Stimulated activated CD4-positive, alpha-beta T cell treated with anti-CD3 and anti-CD28 coated beads, Interleukin-1b, Interleukin-23, amount 100 ng/mL, for 1 hour (primary cell): ENCODE measurements at places on chromosomes 4 and X.

- DNase-seq: no peak
Measured at GRCh38 chr4:71232846-71233245, 106.0 kb upstream of the SLC4A4 start.

DNA sequence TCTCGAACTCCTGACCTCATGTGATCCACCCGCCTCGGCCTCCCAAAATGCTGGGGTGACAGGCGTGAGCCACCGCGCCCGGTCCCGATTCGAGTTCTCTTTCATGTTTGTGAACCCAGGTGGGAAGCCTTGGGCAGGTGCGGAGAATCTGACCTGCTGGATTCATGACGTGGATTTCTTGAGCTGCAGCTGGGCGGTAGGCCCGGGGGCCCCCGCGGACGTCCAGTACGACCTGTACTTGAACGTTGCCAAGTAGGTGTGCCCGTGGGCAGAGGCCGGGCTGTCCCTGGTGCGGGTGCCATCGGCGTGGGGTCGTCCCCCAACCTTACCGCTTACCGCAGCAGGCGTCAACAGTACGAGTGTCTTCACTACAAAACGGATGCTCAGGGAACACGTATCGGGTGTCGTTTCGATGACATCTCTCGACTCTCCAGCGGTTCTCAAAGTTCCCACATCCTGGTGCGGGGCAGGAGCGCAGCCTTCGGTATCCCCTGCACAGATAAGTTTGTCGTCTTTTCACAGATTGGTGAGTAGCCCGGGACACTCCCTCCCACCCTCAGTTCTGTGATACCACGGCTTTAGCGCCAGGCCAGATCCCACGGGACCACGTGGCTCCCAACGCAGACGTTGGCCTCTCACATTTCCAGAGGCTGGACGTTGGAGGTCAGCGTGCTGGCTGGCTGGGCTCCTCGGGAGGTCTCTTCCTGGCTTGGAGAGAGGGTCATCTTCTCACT is 15.6 kb downstream of the IL3RA start:
- DNase-seq: no peak

- DNase-seq: no peak
Measured at GRCh38 chr4:94621491-94622080, 136.2 kb upstream of the BMPR1B start.

DNA sequence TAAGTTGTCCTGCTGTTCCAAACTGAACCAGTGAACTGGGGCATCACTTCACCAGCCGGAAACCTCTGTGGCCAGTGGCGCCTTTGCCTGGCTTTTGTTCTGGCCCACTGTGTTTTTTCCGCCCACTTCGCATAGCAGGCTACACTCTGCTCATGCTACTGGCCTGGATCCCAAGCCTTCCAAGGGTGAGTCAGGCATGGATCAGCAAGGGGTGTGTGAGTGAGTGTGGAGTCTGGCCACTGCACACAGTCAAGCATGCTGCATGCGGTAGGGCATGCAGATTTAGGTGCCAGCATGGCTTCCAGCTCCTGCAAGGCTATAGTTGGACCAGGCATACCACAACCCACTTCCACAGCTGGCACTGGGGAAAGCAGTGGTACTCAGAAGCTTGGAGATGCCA is 1967.9 kb downstream of the C4orf33 start:
- DNase-seq: no peak

DNA sequence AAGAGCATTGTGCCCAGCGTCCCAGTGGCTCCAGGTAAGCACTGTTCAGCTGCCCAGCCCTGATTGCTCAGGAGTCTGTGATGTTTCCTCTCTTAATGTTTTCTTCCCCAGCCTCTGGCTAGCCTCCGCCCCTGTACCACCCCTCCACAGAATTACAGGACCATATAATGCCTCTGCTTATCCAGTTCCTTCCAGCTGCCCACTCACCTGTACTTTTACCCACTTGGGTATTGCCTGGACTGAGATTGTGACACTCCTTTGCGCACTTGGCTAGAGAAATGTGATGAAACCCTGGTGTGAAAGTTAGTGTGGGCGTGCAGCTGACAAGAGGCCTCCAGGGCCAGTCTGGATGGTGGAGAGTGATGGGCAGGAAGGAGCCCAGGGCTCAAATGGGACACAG is at the start of gene AWAT2:
Gene AWAT2 (minus strand): TSS at position 14 of the 400 bp plus-strand sequence. CDS start 6 bp downstream, at position 8.
- no peak for DNase-seq
